ENCODE measurements at places on chromosomes 1 and 21.

- no peak for DNase-seq
These were observed 96.0 kb upstream of the ERRFI1 start for GRCh38 chr1:8122160-8122476.

DNA sequence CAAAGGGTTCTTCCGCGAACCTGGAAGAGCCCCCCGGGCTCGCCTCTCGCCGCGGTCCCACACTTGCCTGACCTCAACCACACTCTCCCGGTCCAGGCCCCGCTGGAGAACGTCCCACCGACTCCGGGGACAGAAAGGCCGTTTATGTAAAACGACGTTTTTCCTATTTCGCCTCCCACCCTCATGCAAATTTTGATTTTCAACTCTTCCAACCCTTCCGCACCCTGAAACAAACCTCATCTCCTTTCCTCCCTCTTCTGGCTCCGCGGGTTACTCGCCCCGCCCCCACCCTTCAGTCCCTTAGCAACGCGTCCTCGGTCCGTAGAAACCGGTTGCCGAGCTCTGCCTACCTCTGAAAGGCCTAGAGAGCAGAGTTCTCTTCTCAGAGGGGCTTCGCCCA lies at the start of gene C1orf141:
TSS of gene C1orf141 (minus strand) at position 276 of the 400 bp plus-strand sequence. CDS start 7,730 bp downstream, outside the sequence.
- no peak for DNase-seq

GRCh38 chr1:32636914-32637645 lies 13.3 kb downstream of the ZBTB8OS start:
- DNase-seq: no peak

DNA sequence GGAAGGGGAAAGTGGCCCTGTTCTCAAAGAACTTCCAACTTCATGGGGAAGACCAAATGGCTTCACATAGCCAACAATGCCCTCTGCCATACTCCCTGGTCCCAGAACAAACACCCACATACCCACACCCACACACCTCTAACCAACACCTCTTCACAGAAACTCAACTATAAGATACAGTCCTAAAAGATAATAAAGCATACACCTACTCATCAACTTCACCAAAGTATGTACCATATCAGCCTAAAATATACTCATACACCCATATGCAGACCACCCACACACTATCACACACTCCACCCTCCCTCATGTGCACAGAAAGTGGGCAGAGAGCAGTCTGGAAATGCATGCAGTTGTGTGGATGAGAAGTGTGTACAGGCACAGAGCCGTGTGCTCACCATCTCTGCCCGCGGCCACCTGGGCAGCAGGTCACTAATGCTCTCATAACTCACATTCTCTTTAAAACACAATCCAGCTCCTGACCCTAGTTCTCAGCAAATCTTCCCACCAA lies 27.7 kb downstream of the IQGAP3 start:
- no peak for DNase-seq

DNA sequence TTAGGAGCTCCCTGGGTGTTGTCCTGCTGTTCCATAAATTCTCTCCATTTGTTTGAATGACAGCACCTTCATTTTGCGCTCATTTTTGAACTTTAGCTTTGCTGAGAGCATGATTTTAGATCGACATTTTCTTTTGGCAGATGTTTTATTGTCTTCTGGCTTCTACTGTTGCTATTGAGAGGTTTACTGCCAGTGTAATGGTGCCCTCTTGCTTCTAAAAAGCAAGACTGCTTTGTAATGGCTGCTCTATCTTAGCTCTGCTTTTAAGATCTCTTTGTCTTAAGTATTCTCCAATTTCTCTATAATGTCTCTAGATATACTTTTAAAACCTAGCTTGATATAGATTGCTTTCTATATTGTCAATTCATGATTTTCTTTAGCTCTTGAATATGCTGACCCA lies 27.8 kb downstream of the THEM4 start:
- no peak for DNase-seq

DNA sequence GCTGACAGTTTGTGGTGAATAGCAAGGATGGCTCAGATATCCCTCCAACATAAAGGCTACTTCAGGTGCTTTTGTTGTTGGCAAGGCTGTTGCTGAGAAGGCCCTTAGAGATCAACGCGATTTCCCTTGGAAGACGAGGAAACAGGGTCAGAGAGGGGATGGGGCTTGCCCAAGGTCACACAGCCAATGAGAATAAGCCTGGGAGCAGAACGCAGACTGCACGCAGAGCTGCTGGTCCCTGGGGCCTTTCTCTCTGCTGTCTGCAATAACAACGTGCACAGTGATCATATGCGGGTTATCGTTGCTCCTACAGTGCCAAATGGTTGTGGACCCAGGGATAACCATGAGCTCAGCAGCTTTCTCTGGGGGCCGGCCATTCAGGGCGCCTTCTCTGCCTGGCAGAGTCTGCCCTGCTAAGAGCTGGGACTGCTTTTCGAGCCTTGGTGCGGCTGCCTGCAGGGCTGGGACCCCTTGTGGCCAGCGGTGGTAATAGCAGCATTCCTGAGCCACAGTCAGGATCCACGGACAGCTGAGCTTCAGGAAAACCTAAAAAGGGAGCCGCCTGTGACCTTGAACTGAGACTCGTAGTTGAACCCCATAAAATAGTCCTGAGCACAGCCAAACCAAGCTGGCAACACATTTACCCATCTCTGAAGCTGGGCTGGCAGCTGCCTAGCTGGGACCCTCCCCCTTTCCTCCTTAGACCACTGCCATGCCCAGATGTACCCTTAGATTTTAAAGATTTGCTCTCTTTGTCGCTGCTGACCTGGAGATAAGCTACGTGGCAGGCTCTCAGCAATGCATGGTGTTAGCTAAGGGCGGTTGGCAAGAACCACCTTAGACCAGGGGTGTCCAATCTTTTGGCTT lies 39.8 kb downstream of the HTR6 start:
- DNase-seq: peak; percentile 85

- DNase-seq: no peak
These were observed 20.6 kb downstream of the KIRREL1 start for GRCh38 chr1:158013840-158014730.
